ENCODE measurements at places on chromosomes 5 and 9.
A peak's percentile ranks its signal among the peaks of the same experiment; 100 is the strongest.

- DNase-seq, result no peak
Observed at GRCh38 chr5:109876030-109876725, 186.5 kb downstream of the MAN2A1 start.

GRCh38 chr5:116275282-116275681 lies 190.5 kb downstream of the COMMD10 start:
- no peak for DNase-seq

DNA sequence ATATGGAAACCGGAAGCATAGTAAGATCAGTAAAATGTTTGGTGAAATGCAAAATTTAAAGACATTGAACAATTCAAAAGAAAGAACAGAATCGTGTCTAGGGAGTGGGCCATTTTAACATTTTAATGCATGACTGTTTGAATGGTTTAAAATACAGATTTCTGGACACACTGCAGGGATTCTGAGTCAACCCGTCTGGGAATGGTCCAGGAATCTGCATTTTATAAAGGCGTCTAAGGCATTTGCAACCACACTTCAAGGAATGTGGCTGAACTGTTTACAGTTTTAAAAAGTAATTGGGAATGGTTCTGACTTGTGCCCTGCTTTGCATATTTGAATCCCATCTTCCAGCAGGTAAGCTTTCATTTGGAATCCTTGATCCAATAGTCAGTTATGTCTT lies 811.7 kb upstream of the WWC1 start:
- DNase-seq, result no peak

- peak; percentile 77 for DNase-seq
Observed at GRCh38 chr9:89317282-89317681, 1.0 kb upstream of the SECISBP2 start.

DNA sequence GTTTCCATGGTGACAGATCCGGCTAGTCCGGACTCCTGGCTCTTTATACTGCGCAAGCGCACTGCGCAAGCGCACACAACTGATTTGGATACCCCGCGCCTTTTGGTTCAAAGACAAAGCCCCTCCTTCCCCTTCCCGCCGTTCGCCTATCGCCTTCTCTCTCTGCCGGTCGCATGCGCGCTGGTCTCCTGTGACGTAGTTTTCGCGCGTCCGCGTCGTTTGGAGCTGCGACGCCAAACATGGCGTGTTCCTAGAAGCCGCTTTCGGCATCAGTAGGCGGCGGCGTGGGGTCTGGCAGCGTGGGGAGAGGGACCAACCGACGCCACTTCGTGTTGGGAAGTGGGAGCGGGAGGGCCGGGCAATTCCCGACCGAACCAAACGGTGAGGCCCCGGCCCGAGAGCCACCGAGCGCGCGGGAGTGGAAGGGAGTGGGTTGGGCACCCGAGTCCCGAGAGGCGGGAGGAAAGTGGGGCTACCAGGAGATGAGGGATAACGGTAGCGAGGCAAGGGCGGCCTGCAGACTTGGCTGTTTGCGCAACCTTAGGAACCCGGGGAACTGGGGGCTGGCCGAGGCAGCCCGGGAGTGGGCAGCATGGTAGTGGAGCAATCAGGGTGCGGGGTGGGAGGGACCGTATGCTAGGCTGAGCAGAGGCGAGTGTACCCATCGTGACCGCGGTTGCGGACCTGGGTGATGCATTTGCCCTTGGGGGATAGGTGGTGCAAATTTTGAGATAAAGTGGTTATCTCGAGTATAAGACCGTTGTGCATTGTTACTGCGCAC lies at the start of gene IPO11:
Gene IPO11 (plus strand): TSS at position 215 of the 781 bp plus-strand sequence. CDS start 24,517 bp downstream, outside the sequence.
- DNase-seq, result peak; percentile 100

- DNase-seq, result no peak
Observed at GRCh38 chr5:149712439-149713147, 17.5 kb upstream of the PPARGC1B start.

DNA sequence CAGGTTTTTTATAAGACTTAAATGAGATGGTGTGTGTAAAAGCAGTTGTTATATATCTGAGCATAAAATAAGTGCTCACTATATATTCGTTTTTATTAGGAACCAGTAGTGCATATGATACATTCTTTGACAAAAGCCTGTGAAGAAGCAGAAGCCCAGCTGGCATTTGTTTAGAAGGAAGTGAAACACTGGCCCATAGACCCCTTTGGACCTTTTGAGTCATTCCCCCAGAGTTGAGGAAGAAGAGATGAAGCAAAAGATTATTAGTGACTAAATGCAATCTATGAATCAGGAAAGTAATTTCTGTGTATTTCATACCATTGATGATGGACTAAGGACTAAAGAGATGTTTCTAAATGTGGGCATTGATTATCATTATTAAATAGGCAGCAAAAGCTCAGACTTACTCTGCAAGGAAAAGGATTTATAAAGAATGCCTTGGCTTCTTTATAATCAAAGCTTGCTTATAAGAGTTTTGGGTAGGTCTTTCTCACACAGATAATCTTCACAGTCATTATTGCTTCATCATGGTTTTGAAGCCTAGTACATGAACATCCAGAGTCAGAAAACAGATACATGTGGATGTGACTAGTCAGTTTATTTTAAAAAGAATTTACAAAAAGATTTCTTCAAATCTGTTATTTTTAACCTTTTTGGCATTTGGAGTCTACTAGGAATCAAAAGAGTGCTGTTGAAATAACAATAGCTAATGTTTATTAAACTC lies 16.9 kb upstream of the FER start:
- peak; percentile 46 for DNase-seq

GRCh38 chr5:228886-229285 lies 10.8 kb downstream of the SDHA start:
- no peak for DNase-seq

DNA sequence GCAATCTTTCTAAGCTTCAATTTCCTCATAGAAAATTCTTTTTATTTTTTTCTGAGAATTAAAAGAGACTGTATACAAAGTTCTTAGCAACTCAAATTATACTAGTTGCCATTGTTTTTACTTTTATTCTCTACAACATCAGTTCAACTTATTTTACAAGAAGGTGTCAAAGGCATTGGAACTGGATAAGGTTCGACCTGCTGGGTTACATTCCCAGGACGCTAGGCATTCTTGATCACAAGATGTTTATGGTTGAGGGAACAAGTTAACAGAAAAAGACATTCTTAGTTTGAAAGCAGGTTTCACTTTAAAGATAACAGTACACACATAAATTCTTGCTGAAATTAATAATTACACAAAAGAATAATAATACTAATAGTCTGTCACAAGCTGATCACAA lies 163.5 kb upstream of the SNX2 start:
- DNase-seq, result no peak

DNA sequence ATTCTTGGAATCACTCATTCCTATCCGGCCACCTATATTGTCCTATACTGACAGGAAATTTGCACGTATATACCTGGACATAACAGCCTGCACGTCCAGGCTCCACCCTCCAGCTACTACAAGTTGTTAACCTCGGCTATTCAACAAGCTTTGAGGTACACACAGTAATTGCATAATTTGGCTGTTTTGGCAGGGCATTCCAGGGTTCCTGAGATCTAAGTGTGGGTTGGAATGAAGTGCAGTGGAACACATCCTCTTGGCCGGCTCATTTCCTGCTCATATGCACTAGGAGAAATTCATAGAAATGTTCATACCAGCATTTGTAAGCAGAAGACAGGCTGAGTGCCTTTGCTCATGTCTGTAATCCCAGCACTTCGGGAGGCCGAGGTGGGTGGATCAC lies 222.3 kb downstream of the FBXL7 start:
- no peak for DNase-seq

- DNase-seq, result no peak
Observed at GRCh38 chr5:157748760-157749461, 5.4 kb downstream of the LSM11 start.

GRCh38 chr5:65483546-65484346 lies 2.0 kb upstream of the ADAMTS6 start:
- peak; percentile 75 for DNase-seq

DNA sequence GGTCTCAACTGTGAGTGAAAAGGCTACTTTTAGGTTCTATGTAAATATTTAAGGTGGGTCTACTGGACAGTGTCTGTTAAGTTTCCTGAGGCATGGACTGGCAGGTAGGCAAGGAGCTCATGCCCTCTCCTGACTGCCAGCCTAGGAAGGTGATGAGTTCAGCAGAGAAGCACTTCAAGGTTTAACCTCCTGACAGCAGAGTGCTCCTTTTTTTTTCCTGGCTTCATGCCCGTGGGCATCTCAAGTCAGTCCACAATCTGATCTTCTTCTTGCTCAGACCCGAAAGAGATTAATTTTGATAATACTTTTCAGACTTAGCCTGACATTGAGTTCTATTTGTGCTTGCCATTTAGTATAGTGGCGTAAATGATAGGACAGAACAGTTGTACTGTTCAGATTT lies 241.9 kb upstream of the NREP start:
- no peak for DNase-seq

- no peak for DNase-seq
Observed at GRCh38 chr5:68139611-68140441, 75.7 kb upstream of the PIK3R1 start.

DNA sequence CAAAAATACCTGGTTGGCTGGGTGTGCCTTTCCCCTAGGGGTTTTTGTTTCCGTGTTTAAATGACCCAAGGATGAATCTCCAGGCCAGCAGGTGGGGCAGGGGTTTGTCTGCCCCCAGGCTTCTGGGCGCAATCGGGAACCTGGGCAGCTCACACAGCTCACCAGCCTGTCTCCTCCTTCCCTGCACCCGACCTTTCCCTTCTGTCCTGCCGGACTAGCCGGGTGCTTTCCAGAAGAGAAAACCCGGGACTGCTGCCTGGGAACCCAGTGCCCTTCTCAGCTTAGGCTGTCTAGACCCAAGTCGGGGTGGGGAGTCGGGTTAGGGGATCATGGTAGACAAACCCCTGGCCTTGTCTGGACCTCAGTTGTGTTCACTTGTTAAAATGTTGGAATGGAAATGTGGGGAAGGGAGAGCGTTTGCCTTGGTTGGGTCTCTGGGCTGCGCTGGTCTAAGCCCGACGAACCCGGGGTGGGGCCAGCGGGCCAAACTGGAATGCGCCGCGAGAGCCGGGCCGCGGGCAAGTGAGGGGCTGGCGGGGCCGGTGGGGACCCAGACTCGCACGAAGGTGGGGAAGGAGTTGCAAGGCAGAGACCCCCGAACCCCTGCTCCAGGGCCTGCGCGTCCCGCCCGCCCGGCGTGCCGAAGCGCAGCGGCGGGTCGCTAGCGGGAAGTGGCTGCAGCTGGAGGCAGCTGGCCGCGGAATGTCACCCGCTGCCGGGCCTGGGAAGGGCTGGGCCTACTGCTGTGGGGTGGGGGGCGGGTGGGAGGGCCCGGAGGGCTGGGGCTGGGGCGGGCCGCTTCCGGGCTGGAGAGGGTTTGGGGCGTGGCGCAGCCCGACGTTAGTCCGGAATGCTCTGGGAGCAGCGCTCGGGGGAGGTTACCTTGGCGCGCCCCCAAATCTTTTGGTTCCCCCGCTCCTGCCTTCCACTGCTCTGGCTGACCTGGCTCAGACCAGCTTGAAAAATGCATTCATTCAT lies 84.6 kb downstream of the DAB2IP start:
- DNase-seq, result no peak

- no peak for DNase-seq
Observed at GRCh38 chr9:8391132-8391531, 591.6 kb upstream of the DMAC1 start.

GRCh38 chr5:126514558-126515141 lies 80.4 kb downstream of the ALDH7A1 start:
- no peak for DNase-seq

DNA sequence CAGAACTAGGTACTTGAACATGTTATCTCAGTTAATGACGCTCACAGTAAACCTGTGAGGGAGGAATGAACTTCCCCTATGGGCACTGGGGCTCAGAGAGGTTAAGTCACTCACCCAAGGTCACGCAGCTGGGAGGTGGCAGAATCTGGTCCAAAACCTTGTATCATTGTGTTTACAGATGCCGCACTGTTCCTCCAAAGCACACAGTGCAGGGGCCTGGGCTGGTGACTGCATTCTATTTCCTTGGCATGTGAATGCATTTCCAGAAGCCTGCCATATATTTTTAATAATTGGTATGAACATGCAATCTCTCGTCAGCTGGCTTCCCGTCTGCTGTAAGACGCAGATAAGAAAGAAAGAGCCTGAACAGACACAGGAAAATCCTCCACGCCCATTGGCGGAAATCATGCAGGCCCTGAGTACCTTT lies 77.0 kb upstream of the TBC1D2 start:
- DNase-seq, result no peak

DNA sequence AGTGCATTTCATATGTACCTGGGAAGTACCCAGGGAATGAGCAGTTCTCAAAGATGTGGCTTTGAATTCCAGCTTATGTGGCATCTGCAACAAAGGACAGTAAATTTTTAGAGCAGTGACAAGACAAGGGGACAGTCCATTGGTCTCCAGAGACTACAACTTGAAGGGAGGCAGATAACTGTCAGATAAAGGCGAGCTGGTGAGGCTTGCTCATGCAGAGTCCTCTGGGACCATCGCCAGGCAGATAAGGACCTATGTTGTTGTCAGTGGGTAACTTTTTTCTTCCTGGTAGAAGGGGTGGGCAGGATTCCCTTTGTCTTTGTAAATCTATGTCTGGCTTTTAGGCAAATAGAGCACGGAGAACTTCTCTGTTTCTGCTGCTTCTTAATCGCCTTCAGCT lies 120.2 kb downstream of the ICE1 start:
- no peak for DNase-seq

- DNase-seq, result no peak
Observed at GRCh38 chr5:151006704-151007334, 13.6 kb upstream of the GPX3 start.

DNA sequence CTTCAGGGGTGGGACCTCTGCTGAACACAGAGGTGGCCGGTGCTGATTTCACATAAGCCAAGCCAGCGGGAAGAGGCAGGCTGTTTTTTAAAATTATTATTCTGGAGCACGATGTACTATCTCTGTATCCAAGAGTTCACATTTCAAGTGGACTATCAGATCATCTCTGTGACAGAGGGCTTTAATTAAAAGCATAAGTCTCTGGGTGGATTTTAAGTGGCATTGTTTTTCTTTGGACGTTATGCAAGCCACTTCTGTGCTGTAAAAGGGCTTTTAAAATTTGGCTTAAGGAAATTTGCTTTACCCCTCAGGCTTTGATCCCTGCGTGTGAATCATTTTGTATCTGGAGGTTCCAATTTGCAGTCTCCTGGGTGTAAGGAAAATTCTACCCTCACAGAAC lies 124.7 kb downstream of the PALM2AKAP2 start:
- DNase-seq, result no peak

GRCh38 chr5:154542581-154542980 lies 64.6 kb upstream of the HAND1 start:
- DNase-seq, result no peak

DNA sequence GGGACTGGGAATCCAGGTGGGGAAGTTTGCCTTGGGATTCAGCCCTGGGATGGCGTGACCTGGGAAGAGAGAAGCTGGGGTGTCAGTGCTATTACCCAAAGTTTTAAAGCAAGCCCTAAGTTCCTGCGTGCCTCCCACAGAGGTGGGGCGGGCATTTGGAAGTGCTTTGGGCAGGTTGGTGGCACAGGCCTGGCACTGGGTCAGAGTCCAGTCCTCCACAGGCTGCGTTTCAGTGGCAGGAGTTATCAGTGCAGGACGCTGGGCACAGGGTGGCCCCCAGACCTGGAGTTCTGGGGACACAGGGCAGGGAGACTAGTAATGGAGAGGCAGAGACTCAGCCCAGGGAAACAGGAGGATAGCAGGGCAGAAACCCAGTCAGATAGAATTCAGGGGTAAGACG lies 147.2 kb downstream of the MAST4 start:
- no peak for DNase-seq

- no peak for DNase-seq
Observed at GRCh38 chr9:8401961-8402705, 602.6 kb upstream of the DMAC1 start.

All from Karpas-422 (cell line).